Fibroblast of lung (primary cell): ENCODE measurements at places on chromosomes 2 and 18. TPM values are rescaled to one million over a fixed set of nuclear protein-coding genes. Genes with fewer than 3 reads are reported as not detected.

REG1A gene
- total RNA-seq = not detected in 2 replicates

HOXD10 gene
- not detected in 2 replicates for total RNA-seq

C2orf78 gene
- total RNA-seq = not detected in 2 replicates

VPS4B gene
- 48.0 and 52.0 TPM in 2 replicates for total RNA-seq

COL4A4 gene
- total RNA-seq = 0.17 and 0.51 TPM in 2 replicates
